Right atrium auricular region (tissue), 2 donors: ENCODE measurements at places on chromosomes 6 and 20. TPM values are rescaled to one million over a fixed set of nuclear protein-coding genes. Genes with fewer than 3 reads are reported as not detected.

DNA sequence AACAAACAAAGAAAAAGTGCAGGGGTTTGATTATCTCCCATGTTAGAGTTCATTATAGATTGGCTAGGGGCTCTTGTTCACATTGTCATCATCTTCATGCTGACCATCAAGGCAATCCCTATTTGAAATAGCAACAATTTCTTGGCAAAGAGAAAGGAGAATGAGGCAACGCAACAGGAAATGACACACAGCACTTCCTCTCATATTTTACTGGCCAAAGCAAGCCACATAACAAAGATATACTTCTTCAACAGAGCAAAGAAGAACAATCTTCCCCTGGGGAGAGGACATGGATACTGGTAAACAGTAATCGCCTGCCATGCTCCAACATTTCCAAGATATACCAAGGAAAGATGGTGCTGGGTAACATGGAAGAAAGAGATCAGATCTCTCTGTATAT, 29.8 kb downstream of the EPM2A start:
- no peak for DNase-seq

DNA sequence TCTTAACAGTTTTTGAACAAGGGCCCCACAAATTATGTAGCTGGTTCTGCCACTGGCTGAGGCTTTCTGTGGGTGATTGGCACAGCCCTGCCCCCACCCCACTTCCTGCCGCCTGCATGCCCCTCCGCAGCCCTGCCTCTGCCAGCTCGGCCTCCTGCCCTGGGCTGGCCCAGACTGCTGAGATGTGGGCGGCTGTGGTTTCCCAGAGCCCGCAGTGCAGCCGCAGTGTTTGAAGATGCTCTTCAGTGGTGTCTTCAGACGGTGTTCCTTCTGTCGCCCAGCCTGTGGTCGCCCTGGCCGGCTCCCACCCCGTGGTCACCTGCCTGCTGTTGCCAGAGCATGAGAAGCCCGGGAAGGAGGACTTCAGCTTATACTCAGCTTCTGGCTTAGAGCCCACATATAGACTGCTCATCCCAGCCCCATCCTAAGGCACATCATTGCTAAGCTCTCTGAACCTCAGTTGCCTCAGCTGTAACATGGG, 154.3 kb downstream of the VEGFA start:
- no peak for DNase-seq

GRCh38 chr20:19883501-19883900, 125.4 kb downstream of the RIN2 start:
- no peak for DNase-seq

Gene VGLL2
- not detected for total RNA-seq

Gene FAM83C
- not detected for total RNA-seq

Gene CTCFL
- not detected for total RNA-seq

- DNase-seq = no peak
Measured at GRCh38 chr20:32580219-32580969, 4.7 kb downstream of the NOL4L start.

GRCh38 chr6:137403855-137404254, 90.3 kb downstream of the OLIG3 start:
- no peak for DNase-seq

GRCh38 chr20:7272512-7272911, 505.0 kb downstream of the BMP2 start:
- DNase-seq = no peak

- DNase-seq = no peak
Measured at GRCh38 chr6:86937219-86938079, at the start of gene HTR1E. TSS of gene HTR1E (plus strand) at chr6:86937528. CDS start at chr6:87015335, 77,807 bp downstream.

DNA sequence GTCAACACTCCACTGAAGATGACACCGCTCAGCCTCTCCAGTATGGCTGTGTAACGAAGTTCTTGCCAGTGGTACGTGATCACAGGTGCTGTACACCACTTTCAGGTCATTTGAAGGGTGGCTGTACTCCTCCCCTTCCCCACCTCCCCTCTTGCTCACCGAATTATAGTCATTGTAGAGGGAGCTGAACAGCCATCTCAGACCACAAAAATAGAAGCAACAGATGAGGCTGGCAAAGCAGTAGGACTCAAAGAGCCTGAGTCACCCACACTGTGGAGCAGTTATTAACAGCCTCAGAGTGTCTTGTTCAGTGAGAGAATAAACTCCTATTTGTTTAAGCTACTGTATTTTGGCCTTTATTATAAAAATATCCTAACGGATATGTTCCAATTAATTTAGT, 192.5 kb upstream of the MCHR2 start:
- no peak for DNase-seq

GRCh38 chr20:46789339-46790028, 80.0 kb downstream of the SLC2A10 start:
- no peak for DNase-seq

GRCh38 chr20:3208786-3209256, 477 bp upstream of the ITPA start:
- no peak for DNase-seq

DNA sequence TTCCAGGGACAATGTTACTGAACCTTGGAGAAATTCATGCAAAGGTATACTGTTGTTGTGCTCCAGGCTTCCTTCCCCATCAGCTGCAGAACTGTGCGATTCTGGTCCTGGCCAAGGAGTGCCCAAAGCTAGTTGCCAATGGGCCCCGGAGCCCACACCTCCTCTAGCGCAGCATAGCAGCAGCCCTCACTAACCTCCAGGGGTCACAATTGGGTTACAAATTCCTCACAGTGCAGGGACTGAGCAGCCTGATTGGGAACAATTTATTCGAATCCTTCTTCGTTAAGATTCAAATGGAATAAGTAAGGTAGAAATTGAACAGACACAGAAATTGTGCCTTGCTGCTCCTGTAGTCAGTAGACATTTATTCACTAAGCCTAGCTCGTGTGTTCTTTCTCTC, 284.9 kb downstream of the PRKN start:
- DNase-seq = no peak

DNA sequence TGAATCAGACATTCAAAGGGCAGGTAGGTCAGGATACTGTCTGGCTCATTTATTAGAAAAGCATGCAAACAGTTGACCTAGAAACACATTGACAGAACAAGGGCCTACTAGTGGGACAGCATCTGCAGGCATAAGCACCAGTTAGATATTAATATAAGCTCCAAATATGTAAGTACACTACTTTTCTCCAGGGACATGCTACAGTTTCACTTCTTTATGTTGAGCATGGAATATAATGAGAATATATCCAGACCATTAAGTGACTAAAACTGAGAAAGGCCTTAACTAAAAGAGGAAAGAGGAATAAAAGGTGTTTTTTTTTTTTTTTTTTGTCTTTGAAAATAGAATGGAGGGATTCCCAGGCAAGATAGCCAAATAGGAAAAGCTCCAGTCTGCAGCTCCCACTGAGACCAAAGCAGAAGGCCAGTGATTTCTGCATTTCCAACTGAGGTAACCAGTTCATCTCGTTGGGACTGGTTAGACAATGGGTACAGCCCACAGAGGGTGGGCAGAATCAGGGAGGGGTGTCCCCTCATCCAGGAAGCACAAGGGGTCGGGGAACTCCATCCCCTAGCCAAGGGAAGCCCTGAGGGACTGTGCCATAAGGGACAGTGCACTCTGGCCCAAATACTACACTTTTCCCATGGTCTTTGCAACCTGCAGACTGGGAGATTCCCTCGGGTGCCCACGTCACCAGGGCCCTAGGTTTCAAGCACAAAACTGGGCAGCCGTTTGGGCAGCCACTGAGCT, 251.6 kb downstream of the PHF3 start:
- no peak for DNase-seq

DNA sequence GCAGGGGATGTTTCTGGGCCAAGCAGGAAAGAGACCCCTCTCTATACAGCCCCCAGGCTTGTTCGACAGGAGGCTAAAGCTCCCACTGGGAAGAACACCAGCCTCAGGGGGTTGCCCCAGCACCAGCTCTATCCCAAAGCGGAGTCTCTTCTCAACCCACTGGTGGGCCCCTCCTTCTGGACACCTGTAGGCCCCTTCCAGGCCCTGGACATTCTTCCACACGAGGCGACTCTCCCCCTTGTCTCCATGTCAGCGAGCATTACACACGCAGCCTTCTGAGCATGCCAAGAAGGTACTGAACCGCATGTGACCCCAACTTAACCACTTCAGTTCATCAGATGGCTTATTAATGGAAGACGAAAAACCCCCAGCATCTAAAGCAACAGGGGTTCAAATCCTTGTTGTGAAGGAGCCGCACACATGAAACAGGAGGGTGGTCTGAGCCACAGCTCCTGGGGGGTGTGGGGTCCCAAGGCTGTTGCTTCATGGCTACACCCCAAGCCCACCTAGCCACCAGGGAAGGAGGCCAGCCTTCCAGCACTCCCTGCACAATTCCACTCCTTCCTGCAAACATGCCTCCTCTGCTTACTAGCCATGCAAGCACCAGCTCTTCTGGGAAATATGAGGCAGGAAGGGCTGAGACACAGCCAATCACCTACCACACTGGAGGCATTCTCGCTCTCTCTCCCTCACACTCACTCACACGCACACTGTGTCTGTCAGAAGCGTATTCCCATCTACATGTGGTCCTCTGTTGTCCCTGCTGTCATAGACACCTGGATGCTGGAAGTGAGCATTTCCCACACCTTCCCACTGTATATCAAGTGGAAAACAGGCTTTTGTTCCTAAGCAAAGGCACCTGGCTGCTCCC, 104.5 kb downstream of the NOL4L start:
- no peak for DNase-seq

Gene CDH22
- total RNA-seq = 0.67 TPM

DNA sequence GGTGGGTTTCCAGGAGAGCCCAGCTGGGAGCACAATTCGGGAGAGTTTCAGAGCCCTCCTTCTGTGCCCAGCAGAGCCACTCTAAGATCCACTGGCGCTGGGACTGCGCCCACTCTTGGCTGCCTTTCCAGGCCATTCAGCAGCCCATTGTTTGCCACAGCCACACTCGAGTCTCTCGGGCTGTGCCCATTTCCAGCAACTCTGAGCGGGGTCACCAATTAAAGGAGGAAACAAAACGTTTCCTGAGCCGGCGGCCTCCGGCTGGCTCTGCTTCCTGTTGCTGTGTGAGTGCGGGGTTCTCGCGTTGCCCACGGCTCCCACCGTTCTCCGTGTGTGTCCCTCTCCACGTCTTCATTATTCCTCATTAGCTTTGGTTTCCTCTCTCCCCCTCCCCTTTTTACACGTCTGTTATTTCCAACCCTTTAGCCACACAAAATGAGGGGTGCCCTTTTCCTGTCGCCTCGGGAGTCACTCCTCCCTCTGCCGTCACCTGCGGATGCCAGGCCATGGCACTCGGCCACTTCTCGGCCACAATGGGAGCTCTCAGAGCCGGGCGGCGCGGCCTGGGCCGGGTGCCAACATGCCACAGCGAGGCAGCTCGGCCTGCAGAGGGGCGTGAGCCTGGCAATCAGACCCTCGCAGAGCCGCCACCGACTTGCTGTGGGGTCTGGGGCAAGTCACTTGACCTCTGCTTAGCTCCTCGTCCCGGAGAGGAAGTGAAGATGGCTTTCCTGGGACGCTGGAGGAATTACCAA, 94.3 kb upstream of the NKX2-2 start:
- DNase-seq = no peak

Gene IL17A
- total RNA-seq = not detected

GRCh38 chr6:76831299-76831698, 632.0 kb downstream of the HTR1B start:
- DNase-seq = no peak

GRCh38 chr6:116766506-116767176, 1.1 kb upstream of the FAM162B start:
- DNase-seq = no peak

Gene CARMIL1
- total RNA-seq = 7.9 TPM

DNA sequence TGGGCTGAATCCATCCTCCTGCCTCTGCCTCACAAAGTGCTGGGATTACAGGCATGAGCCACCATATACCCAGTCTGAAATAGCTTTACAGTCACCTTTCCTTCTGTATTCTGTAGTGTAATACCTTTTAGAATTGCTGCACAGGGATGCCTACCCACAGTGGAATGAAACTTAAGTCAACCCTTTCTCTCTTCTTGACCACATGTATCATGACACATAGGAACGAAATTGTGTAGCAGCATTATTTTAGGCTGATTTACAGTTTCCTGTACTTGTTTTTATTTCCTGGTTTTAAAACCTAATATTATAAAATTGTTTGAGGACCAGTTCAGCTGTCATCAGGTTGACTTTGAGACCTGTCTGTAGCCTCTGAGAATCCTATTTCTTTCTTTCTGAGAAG, 297.8 kb downstream of the ZFAND3 start:
- no peak for DNase-seq

DNA sequence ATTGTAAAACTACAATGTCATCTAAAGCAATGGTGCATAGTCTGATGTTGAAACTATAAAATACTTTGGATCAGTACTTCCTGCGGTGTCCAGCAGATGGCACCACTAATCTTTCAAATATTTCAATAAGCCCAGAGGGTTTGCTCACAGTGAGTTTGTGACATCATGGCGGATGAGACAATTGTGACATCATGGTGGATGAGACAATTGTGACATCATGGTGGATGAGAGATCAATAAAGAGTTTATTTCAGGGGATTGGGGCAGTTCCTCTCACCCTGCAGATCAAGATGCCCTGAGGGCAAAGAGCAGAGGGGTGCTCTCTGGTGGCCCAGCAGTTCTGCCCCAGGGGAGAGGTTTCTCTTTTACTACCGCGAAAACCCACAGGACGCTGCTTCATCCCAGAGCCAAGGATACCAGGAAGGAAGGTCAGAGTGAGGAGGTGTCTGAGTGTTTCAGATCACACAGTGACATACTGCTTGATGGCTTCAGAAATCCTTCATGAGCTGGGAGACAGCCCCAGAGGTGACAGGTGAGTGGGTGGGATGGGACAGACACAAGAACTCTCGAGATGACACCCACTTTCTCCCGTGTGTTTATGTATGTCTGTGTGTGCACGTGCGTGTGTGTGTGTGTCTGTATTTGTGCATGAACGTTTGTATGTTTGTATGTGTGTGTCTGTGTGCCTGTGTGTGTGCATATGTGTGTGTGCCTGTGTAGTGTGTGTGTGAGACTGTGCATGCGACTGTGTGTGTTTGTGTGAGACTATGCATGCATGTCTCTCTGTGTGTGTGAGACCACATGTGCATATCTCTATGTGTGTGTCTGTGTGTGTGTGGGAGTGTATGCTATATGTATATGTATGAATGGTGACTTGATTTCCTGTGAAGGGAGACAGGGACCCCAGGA, 7.3 kb upstream of the ULBP2 start:
- DNase-seq = peak; percentile 79

Gene TBP
- 10.1 TPM for total RNA-seq

- no peak for DNase-seq
Measured at GRCh38 chr6:7881765-7882500, 28.7 kb downstream of the TXNDC5 start.
